ENCODE measurements at places on chromosomes 7 and 10.

GRCh38 chr7:2116989-2117591, 115.7 kb downstream of the MAD1L1 start:
- DNase-seq, result no peak

DNA sequence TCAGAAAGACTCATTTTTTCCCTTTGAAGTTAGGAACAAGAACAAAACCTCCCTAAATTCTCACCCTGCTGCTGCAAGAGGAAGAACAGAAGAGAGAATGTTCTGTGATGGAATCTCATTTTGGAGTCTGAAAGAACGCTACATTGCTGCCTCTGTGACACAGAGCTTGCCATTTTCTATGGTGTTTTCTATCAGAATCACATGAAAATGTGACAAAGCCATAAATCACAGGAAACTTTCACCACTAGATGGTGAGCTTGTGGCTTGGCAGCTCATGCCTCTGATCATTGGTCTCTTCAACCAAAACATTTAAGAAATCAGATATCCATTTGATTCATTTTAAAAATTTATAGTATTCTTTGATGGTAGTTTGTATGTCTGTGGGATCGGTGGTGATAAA, 82.9 kb downstream of the CADPS2 start:
- no peak for DNase-seq

GRCh38 chr10:130750441-130750840, 561.1 kb downstream of the TCERG1L start:
- DNase-seq, result no peak

GRCh38 chr10:122878799-122879338, 512 bp downstream of the FAM24B start:
- no peak for DNase-seq

DNA sequence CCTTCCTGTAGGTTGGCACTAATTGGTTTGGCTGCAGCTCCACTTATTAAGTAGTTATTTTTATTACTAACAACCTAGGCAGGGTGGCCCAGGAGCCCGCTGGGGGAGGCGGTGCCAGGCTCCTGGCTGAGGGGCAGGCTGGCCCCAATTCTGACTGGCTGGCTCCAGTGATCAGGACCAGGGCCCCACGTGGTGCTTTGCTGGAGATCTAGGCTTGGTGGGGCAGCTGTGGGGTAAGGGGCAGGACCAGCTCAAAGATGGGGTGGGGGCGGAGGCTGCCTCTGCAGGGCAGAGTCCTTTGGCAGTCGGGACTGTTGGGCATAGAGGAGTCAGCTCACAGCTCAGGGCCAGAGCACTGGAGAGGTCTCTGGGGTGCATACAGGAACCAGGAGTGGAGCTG, 2.4 kb downstream of the ASL start:
- DNase-seq, result no peak

GRCh38 chr10:44467900-44468299, 83.0 kb upstream of the CXCL12 start:
- no peak for DNase-seq

- no peak for DNase-seq
Measured at GRCh38 chr7:15446722-15447121, 115.1 kb downstream of the AGMO start.

GRCh38 chr10:8279598-8279997, 225.1 kb downstream of the GATA3 start:
- DNase-seq, result no peak

- DNase-seq, result no peak
Measured at GRCh38 chr7:105438847-105439173, 50.1 kb upstream of the SRPK2 start.

GRCh38 chr7:95619921-95620320, 23.6 kb upstream of the PDK4 start:
- DNase-seq, result no peak

GRCh38 chr7:101924171-101924570, 106.7 kb downstream of the CUX1 start:
- DNase-seq, result no peak

GRCh38 chr10:69578508-69578991, 5.3 kb upstream of the NEUROG3 start:
- DNase-seq, result no peak

DNA sequence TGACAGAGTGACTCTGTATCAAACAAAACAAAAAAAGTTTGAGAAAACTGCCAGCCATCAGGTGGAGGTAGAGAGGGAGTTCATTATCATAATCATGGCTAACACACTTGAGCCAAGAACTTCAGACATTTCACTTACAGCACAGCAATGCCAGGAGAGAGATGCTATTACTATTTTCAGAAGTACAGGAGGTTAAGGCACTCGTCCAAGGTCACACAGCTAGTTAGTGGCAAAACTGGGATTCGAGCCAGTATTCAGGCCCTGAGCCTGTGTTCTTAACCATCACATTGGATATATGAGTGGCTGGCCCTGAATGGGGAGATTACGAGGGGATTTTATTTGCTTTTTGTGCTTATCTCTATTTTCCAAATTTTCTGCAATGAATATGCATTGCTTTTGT, 24.8 kb upstream of the UNC5B start:
- DNase-seq, result no peak

DNA sequence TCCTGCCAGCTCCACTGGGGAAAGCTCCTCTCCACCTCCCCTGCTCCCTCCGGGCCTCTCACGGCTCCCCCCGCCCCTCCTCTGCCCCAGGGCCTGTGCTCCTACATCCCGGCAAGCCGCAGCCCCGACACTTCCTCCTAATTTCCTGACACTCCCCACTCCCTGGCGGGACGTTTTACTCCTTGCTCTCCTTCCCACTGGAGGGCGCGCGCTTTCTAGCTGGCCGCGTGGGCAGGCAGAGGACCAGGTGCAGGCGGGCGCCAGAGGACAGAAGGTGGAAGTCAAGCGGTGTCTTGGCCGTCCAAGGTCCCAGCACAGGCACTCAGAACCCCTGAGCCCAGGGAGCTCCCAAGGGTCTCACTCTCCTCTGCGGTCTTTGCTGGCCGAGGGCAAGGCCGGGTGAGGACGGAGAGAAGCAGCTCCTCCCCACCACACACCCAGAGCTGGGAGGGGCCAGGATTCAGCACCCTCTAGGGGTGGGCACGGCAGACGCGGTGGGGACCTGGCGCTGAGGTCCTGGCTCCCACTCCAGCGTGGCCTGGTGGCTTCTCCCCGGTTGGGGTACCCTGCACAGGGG, 19.1 kb downstream of the ADAM8 start:
- DNase-seq, result no peak

- DNase-seq, result no peak
Measured at GRCh38 chr10:93152136-93152535, 78.4 kb downstream of the CYP26A1 start.

GRCh38 chr7:47239034-47239433, 342.9 kb downstream of the TNS3 start:
- no peak for DNase-seq

DNA sequence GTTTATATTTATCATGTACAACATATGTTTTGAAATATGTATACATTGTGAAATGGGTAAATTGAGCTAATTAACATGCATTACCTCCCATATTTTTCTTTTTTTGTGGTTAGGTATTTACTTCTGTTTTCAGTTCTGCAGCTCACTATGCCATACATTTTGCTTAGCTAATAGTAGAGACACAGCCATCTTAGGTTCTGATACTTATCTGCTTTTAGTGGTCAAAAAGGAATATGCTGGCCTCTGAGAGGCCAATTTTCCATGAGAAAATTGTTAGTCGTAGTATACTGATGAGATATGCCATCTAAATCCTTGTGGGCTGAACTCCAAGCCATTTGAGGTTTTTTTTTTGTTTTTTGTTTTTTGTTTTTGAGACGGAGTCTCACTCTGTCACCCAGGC, 31.0 kb downstream of the SGPL1 start:
- DNase-seq, result no peak

DNA sequence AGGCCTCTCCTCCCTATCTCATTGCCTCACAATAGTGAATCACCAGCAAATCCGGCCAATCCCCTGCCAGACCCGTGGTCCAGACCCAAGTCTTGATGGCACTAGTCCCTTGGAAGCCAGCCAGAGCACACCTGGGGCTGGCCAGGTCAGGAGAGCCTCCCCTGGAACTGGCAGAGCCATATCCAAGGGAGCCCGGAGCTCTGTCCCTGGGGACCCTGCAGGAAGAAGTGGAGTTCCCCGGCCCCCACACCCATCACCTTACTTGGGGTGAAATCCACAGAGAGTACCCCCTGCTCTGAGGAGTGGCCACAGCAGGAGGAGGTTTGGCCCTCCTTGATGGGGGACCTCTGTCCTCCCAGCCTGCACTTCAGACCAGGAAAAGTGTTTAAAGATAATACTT, 122.5 kb downstream of the HECW1 start:
- no peak for DNase-seq

- no peak for DNase-seq
Measured at GRCh38 chr7:36141351-36141750, 11.7 kb upstream of the EEPD1 start.

DNA sequence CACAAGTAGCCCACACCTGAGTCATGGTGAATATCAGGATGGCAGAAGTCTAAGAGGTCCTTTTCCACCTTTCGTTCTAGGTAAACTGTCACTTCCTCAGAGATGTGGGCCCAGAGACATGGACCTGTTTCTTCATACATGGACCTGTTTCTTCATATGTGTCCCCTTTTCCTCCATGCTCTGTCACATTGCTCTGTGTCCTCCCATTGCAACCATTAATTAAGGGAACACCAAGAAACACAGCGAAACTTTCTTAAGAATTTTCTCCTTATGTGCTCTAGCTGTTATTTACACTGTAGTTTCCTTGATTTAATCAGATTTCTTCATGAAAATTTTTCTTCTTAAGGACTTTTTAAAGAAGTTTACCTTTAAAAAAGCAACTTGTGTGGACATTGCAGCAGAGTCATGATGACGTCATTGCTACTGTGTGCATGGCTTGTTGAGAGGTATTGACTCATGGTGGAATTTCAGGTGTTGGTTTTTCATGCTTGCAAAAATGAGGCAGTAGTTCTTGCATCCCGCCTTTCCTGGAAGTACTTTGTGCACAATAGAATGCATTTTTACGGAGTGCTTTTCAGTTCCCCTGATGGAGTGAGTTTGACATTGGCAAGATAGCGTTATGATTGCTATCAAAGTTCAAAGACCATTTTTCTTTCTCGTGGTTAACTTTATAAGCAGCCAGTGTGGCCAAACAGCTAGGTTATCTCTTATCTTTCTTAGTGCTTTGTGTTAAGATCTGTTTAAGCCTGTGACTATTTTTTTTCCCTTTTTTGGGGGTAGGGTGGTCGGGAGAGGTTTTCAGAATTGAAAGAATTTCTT, 37.7 kb downstream of the CFAP58 start:
- DNase-seq, result no peak

- DNase-seq, result no peak
Measured at GRCh38 chr7:12620371-12620770, 49.9 kb downstream of the SCIN start.

- DNase-seq, result no peak
Measured at GRCh38 chr7:30327813-30328212, 43.4 kb downstream of the ZNRF2 start.

- DNase-seq, result no peak
Measured at GRCh38 chr7:131027287-131027773, 293.3 kb upstream of the KLF14 start.

- no peak for DNase-seq
Measured at GRCh38 chr7:149707448-149707886, 65.9 kb downstream of the ZNF467 start.

GRCh38 chr7:22364900-22365299, 7.9 kb upstream of the RAPGEF5 start:
- no peak for DNase-seq

GRCh38 chr10:11193001-11193551, 175.4 kb downstream of the CELF2 start:
- no peak for DNase-seq

GRCh38 chr10:125060482-125060825, 99.9 kb downstream of the CTBP2 start:
- DNase-seq, result no peak

DNA sequence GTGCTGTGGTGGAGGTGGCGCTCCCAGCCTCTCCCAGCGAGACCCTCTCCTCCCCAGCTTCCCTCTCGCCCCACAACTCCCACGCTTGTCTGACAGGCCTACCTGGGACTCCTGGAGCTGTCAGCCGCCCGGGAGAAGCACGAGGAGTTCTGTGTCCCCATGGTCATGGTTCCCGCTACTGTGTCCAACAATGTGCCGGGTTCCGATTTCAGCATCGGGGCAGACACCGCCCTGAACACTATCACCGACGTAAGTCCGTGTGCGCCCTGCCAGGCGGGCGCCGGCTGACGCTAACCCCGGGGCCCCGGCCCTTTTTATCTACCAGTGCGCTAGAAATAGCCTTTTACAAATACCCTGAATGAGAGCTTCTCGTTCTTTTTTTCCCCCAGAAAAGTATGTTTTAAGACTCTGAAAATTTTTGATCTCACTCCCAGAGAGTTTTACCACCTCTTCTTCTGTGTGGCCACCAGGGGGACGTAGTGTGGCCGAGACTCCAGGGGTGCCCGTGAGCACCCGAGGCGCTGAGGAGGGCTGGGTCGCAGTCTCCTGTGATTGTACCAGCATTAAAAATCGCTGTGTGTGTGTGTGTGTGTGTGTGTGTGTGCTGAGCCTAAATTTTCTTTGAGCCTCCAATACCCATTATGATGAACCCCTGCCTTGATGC, 52.6 kb downstream of the PFKP start:
- no peak for DNase-seq

DNA sequence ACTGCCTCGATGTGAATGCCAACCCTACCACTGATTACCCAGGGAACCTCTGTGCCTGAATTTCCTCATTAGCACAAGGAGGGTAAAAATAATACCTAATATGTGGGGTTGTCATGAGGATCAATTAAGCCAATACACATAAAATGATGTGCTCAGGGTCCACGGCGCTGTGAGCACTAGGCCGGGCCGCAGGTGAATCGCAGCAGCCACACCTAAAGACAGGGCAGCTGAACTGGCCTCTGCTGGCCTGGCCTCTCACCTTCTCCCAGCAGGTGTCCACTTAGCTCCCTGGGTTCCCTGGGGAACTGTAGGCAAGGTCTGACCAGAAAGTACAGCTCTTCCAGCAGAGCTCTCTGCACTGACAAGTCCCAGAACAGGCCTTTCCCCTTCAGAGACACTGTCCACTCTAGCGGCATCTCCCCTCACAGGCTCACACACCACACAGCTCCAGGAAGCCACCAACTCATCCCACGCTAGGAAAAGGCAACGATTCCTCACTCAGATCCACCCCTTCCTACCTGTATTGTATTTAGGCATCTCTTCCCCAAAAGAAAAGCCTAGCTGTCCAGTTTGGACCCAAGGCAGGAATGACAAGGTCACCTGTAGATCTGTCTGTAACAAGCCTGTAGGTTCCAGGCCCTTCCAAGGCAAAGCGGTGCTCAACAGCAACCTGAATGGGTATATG, 273.1 kb downstream of the USP6NL start:
- no peak for DNase-seq

- no peak for DNase-seq
Measured at GRCh38 chr10:111758593-111758992, 425.0 kb downstream of the GPAM start.

- no peak for DNase-seq
Measured at GRCh38 chr10:13820964-13821337, 234.2 kb downstream of the PRPF18 start.

GRCh38 chr7:510782-511281, 8.8 kb downstream of the PDGFA start:
- no peak for DNase-seq

DNA sequence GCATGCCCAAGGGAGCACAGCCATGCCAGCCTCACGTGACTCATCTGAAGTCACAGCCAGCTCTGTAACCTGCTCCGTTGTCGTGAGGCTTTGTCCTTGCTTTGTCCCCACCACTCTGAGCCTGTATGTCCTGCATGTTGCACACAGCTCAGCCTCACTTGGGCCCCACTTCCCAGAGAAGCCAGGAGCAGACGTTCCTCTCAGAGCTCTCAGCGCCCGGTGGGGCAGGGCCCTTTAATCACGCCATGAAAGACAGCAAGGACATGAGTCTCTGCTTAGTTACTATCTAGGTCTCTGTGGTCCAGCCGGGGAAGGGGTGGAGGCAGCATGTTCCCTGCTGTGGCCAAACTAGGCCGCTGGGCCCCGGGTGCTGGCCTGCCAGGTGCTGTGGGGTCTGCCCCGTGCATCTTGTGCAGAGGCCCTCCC, 127.4 kb upstream of the FAM20C start:
- no peak for DNase-seq
